ENCODE measurements at places on chromosomes 7 and 10. TPM values are rescaled to one million over a fixed set of nuclear protein-coding genes. Genes with fewer than 3 reads are reported as not detected.

- no peaks in the 10 kb centered on the region for H3K4me1 ChIP-seq
- H3K36me3 ChIP-seq: no peaks in the 10 kb centered on the region
Observed at GRCh38 chr7:26656735-26657134, 207.7 kb downstream of the SKAP2 start.

DNA sequence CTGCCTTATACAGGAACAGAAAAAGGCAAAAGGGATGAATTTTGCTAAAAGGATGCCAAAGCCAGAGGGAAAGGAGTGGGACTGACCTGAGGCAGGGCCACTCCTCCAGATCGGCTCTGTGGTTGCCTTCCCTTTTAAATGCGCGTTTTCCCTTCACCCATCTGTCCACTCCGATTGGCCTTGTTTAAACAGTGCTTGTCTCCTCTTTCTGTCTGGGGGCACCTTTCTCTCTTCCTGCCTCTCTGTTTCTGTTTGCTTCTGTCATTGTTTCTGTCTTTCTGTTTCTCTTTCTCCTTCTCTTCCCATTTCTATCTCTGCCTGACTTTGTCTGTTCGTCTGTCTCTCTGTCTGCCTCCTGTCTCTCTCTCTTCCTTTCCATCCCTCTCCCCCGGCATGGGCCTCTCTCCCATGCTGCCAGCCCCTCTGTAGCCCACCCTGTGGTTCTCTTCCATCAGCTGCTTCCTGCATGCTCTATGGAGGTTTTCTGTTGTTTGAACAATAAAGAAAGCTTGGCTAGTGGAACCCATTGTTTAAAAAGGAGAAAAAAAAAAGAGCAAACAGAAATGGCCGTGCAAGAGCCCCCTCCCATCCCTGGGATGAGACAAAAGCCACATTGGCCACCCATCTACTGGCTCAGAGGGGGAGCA lies 29.5 kb upstream of the HSPB1 start:
- H3K36me3 ChIP-seq: no peaks in the 10 kb centered on the region
- H3K4me1 ChIP-seq: no peaks in the 10 kb centered on the region
- H3K27me3 ChIP-seq: peaks cover 25% of the 10 kb centered on the region
- DNase-seq: no peak
- H3K27ac ChIP-seq: no peak overlapping the region

DNA sequence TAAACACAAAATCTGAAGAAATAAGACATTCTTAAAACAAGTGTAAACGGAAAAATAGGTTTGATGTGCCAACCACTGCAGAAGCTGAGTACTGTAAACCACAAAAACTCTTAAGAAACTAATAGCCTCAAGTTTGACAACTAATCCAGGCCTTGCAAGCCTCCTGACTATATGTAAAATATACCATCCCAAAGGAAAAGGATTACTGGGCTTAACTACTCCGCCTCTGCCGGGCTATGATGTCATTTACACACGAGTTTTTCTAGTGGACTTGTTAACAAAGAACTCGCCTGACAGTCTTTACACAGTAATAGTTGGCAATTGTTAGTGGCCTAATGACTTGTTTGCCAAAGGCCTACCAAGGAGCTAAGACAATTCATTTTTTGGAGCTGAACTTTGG lies 2.1 kb downstream of the KIF5B start:
- peak overlapping the region; percentile 73 for H3K4me3 ChIP-seq
- peak overlapping the region; percentile 99 for H3K27ac ChIP-seq
- no peaks in the 10 kb centered on the region for H3K27me3 ChIP-seq
- no peaks in the 10 kb centered on the region for H3K36me3 ChIP-seq

DNA sequence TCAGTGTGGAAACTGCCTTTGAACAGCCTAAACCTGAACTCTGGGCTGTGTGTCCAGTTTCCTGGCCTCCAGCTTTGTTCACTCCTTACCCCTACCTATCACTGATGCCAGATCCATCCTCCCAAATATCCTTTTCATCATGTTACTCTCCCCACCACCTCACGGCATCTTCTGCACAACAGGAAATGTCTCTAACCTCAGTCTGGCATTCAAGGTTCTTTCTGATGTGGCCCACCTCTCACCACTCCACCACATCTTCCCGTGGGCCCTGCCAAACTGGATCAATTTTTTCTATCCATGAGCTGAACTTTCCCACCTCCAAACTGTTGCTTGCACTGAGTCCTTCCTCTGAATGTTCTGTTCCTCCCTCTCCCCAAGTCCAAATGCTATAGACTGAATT lies 35.8 kb upstream of the MAP3K8 start:
- no peak for DNase-seq
- no peaks in the 10 kb centered on the region for H3K4me1 ChIP-seq
- H3K36me3 ChIP-seq: no peaks in the 10 kb centered on the region
- H3K27ac ChIP-seq: no peak overlapping the region

GRCh38 chr10:51109801-51110533 lies 35.7 kb downstream of the PRKG1 start:
- no peaks in the 10 kb centered on the region for H3K4me1 ChIP-seq
- no peaks in the 10 kb centered on the region for H3K36me3 ChIP-seq
- no peak overlapping the region for H3K4me3 ChIP-seq
- H3K27me3 ChIP-seq: no peaks in the 10 kb centered on the region
- no peak for DNase-seq
- no peak overlapping the region for H3K27ac ChIP-seq

The NEURL1 gene
- total RNA-seq: 0.76 TPM

Data from left lung (tissue), 14 donors.